ENCODE measurements at places on chromosomes 3 and 15. TPM values are rescaled to one million over a fixed set of nuclear protein-coding genes. Genes with fewer than 3 reads are reported as not detected.

DNA sequence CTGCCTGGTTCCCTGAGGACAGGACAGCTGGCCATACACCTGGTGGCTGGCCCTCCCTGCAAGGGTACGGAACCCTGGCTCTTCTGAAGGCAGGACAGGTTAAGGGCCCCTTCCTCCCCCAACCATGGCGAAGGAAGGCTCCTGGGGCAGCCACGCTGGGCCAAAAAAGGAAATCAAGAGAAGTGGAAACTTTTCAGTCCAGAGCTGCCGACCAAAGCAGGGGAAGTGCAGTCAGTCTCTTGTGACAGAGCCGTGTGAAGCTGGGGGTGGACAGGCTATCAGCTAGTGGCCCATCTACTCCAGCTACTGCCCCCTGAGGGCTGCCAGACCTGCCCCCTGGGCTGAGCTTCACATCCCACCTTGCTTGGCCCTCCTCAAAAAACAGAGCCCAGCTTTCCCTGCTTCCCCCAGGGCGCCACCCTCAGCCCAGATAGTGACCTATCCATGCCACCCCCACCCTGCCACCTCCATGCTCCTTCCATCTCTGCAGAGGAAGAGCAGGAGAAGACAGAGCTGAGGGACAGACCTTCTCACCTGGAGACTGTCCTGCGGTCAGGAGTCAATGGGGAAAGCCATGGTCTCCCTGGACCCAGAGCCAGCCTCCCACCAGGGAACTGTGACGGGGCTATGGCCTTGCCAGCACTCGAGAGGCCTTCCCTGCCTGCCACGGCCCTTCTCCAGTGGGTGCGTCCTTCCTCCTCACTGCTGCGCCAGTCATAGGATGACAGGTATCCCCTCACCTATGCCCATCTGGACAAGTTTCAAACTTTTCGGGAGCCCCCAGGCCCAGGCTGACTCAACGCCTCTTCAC lies 4.6 kb downstream of the SEMA7A start:
- H3K4me3 ChIP-seq = no peak overlapping the region
- no peaks in the 10 kb centered on the region for H3K36me3 ChIP-seq
- H3K4me1 ChIP-seq = peaks cover 7% of the 10 kb centered on the region
- H3K27ac ChIP-seq = no peak overlapping the region

DNA sequence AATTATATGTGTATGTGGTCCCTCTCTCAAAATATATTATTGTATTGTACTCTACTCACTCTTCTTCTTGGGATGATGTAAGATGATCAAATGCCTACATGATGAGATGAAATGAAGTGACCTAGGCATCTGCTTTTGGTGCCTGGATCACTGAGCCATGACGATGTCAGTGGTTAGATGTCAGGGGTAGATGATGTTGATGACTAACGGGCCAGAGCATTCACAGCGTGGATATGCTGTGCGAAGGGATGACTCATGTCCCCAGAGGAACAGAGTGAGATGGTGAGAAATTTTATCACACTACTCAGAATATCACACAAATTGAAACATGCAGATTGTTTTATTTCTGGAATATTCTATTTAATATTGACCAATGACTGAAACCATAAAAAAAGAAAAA lies 233.9 kb upstream of the CADM2 start:
- no peaks in the 10 kb centered on the region for H3K36me3 ChIP-seq
- H3K27ac ChIP-seq = no peak overlapping the region
- H3K4me3 ChIP-seq = no peak overlapping the region
- H3K27me3 ChIP-seq = no peaks in the 10 kb centered on the region
- peaks cover 7% of the 10 kb centered on the region for H3K4me1 ChIP-seq

DNA sequence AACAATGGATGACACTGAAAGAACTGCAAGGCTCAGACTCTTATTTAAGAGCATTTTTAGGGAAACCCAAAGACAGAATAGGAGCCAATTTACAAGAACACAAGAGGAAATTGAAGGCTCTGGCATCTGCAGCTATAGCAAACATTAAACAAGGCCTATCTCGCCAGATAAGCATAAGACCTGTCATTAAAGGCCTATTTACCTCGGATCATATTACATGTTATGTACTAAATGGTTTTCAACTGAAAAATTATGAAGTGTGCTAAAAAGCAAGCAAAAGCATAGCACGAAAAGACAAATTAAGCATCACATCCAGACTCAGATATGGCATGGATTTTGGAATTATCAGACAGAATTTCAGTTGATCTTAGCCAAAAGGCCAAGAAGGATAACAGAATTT lies 617.1 kb downstream of the SQOR start:
- no peak overlapping the region for H3K27ac ChIP-seq
- DNase-seq = no peak
- H3K36me3 ChIP-seq = no peaks in the 10 kb centered on the region
- no peaks in the 10 kb centered on the region for H3K4me1 ChIP-seq

DNA sequence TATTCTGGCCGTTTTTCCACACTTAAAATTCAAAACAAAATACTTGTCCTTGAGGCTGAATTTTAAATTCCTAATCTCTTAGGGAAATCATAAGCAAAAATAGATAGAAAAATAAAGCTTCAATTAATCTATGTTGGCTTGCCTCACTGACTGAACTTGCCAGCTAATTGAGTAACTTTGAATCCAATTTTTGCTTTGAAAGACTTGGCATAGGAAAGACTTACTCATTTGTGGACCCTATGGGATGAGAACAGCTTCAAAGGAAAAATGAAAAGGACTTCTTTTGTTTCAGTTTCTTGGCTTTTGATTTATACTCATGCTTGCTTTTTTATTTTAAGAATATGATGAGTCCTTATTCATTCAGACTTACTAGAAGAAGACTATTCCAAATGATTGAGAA lies 370.7 kb upstream of the RARB start:
- H3K27ac ChIP-seq = no peak overlapping the region
- H3K27me3 ChIP-seq = no peaks in the 10 kb centered on the region
- DNase-seq = no peak

The AP3B2 gene
- total RNA-seq = not detected

DNA sequence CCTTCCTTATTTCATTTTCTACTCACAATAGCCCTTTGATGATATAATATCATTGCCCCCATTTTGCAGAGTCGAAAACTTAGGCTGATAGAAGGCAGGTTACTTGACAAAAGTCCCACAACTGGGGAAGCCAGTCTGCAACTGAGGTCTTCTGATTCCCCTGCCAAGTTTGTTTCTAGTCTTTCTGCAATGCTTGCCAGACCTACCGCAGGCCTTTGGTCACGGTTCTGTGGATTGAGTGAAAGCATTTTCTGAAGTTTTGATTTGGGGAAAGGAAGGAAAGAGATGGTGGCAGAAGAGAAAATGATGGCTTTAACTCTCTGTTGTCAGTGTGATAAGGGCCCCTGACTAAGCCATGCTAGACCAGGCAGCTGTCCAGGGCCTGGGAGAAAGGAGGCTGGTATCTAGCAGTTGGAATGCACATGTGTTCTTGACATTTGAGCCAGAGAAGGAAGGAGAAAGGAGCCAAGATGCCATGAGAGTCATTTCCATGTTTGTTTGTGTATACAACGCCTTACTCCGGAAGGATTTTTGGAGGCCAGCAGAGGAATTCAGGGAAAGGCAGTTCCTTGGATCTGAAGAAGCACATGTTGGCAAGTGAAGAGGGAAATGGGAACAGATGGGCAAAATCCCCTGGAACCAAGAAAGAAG lies 29.9 kb downstream of the FAH start:
- no peak overlapping the region for H3K27ac ChIP-seq
- H3K4me1 ChIP-seq = peaks cover 11% of the 10 kb centered on the region
- H3K27me3 ChIP-seq = no peaks in the 10 kb centered on the region
- no peak overlapping the region for H3K4me3 ChIP-seq

DNA sequence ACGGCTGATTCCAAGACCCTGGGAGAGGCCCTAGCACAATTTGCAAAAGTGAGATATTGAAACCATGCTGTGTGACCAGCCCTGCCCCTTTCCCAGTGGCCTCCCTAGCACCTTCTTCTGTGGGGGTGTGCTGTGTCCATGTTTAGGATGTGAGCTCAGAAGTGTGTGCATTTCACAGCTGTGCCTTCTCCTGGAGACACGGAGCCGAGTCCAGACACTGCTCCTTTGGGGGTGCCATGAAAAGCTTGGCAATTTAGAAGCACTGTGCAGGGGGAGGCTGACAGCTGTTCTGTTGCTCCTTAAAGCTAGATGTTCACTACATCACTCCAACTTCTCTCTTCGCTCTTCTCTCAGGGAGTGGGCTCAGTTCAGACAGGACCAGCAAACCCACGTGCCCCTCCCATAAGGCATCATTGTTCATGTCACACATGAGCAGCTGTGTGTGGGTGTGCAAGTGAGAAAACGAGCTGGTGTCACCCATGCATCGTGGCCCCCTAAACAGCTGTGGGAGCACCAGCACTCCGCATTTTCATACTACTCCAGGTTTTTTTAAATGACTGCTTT lies 492.6 kb downstream of the GABRG3 start:
- peaks cover 2% of the 10 kb centered on the region for H3K4me1 ChIP-seq
- H3K27me3 ChIP-seq = no peaks in the 10 kb centered on the region
- DNase-seq = no peak
- no peak overlapping the region for H3K4me3 ChIP-seq
- no peak overlapping the region for H3K27ac ChIP-seq

GRCh38 chr3:106008766-106009165 lies 140.0 kb upstream of the CBLB start:
- DNase-seq = no peak
- peaks cover 2% of the 10 kb centered on the region for H3K4me1 ChIP-seq
- H3K27me3 ChIP-seq = no peaks in the 10 kb centered on the region
- H3K4me3 ChIP-seq = no peak overlapping the region
- H3K27ac ChIP-seq = no peak overlapping the region
- H3K36me3 ChIP-seq = no peaks in the 10 kb centered on the region

DNA sequence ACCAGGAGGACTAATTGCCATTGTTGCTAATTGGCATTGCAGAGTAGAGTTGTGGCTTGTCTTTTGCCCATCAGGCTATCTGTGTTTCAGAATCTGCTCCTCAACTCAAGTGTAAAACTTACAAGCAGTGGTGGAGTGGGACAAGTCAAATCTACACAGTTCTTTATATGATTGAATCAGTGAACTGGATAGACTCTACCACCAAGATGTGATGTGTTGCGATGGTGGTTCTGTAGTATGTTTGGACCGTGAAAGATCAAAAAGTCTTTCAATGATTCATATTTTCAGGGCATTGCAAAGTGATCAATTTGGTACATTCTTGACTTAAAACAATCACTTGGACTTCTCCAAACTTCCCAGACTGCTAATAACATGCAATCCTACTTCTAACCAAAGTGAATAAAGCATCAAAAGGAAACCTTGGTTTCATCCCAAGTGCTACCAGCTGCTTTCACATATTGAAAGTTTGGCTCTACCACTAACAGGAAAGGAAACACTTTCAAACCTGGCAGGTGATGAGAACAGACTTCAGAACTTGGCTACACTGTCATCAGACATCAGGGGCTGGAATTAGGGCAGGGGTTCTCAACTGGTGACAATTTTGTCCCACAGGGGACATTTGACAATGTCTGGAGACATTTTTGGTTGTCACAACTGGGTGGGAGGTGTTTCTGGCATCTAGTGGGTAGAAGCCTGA lies 844.7 kb upstream of the CFAP20DC start:
- H3K27ac ChIP-seq = no peak overlapping the region
- peaks cover 6% of the 10 kb centered on the region for H3K27me3 ChIP-seq
- no peak overlapping the region for H3K4me3 ChIP-seq
- H3K36me3 ChIP-seq = no peaks in the 10 kb centered on the region
- DNase-seq = no peak
- H3K4me1 ChIP-seq = no peaks in the 10 kb centered on the region

GRCh38 chr3:154120961-154121700 lies at the start of gene ARHGEF26:
TSS of gene ARHGEF26 (plus strand) at chr3:154121390. CDS start at chr3:154121993, 603 bp downstream.
- peak within 1 kb of the TSS; percentile 20 for H3K27ac ChIP-seq
- peaks cover 37% of the 10 kb centered on the region for H3K4me1 ChIP-seq
- DNase-seq = peak; percentile 91
- H3K27me3 ChIP-seq = peaks cover 8% of the 10 kb centered on the region
- H3K4me3 ChIP-seq = peak within 1 kb of the TSS; percentile 93
- no peaks in the 10 kb centered on the region for H3K36me3 ChIP-seq

GRCh38 chr15:73753250-73754130 lies at the start of gene INSYN1:
TSS of gene INSYN1 (minus strand) at chr15:73753351. CDS start at chr15:73751130, 2,221 bp downstream.
- no peaks in the 10 kb centered on the region for H3K36me3 ChIP-seq
- H3K27me3 ChIP-seq = peaks cover 12% of the 10 kb centered on the region
- no peak for DNase-seq
- H3K4me3 ChIP-seq = peak within 1 kb of the TSS; percentile 60
- peaks cover 3% of the 10 kb centered on the region for H3K4me1 ChIP-seq
- H3K27ac ChIP-seq = no peak within 1 kb of the TSS

- no peak overlapping the region for H3K4me3 ChIP-seq
- H3K36me3 ChIP-seq = no peaks in the 10 kb centered on the region
- no peak for DNase-seq
- H3K27me3 ChIP-seq = peaks cover 12% of the 10 kb centered on the region
Measured at GRCh38 chr3:179949869-179950268, 86.9 kb downstream of the PEX5L start.

- H3K27ac ChIP-seq = peak overlapping the region; percentile 58
- peak; percentile 80 for DNase-seq
- no peaks in the 10 kb centered on the region for H3K36me3 ChIP-seq
- no peak overlapping the region for H3K4me3 ChIP-seq
Measured at GRCh38 chr3:195546130-195546560, 3.0 kb upstream of the PPP1R2 start.

DNA sequence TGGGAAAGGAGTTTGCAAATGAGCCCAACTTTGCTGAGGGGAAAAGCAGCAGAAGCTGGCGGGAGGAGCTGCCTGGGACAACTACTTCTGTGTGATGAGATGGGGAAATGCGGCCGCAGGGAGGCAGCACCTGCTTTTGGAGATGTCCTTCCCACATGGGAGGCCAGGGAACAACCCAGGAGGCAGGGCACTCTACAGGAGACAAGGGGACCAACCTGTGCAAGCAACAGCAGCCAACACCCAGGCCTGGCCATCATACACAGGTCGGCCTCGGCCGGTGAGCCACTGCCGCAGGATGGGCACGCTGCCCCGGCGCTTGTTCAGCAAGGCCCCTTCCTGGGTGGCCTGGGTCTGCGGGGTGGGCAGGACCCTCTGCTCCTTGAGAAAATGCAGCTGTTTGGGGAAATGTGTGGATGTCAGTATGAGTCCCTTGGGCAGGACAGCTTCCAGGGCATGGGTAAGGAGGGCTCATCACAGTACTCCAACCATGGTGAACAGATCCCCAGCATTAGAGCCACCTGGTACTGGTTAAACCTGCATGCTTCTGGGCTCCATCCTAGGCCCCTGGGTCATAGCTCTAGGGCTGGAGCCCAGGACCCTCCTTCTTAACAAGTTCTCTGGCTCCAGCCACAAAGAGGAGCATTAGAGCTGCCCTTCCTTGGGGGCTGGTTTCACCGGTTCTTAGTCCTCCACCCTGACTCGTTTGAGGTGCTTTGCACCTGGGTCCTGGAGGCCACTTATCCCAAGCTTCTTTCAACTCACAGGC lies 11.6 kb downstream of the EPB42 start:
- peaks cover 50% of the 10 kb centered on the region for H3K27me3 ChIP-seq
- peak; percentile 83 for DNase-seq
- no peaks in the 10 kb centered on the region for H3K36me3 ChIP-seq

The SPINK8 gene
- total RNA-seq = not detected

- H3K4me3 ChIP-seq = no peak overlapping the region
- no peaks in the 10 kb centered on the region for H3K36me3 ChIP-seq
- no peaks in the 10 kb centered on the region for H3K27me3 ChIP-seq
- DNase-seq = no peak
- H3K27ac ChIP-seq = peak overlapping the region; percentile 84
- peaks cover 20% of the 10 kb centered on the region for H3K4me1 ChIP-seq
Measured at GRCh38 chr3:129196601-129197000, 12.9 kb upstream of the CNBP start.

GRCh38 chr3:184815046-184815930 lies 3.3 kb downstream of the VPS8 start:
- no peaks in the 10 kb centered on the region for H3K27me3 ChIP-seq
- H3K4me3 ChIP-seq = no peak overlapping the region
- no peak for DNase-seq
- peaks cover 15% of the 10 kb centered on the region for H3K36me3 ChIP-seq

The DAG1 gene
- total RNA-seq = 143 TPM

The SRGAP3 gene
- total RNA-seq = 1.5 TPM

GRCh38 chr3:60553144-60553543 lies 698.1 kb downstream of the FHIT start:
- H3K4me3 ChIP-seq = no peak overlapping the region
- no peaks in the 10 kb centered on the region for H3K27me3 ChIP-seq
- no peak overlapping the region for H3K27ac ChIP-seq
- H3K4me1 ChIP-seq = no peaks in the 10 kb centered on the region
